ENCODE measurements at places on chromosomes 11 and 22.

DNA sequence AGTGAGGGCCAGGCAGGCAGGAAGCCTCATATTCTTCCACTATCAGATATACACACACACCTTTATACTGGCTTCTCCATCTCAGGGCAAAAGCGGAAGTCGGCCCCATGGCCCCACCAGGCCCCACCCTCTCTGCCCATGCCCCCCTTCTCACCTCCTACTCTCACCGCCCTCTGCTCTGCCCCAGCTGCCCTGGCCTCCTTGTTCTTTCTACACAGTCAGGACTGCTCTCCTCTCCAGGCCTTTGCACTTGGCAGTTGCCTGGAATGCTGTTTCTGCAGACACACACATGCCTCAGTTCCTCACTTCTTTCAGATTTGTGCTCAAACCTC is 25.3 kb downstream of the OTOG start:
- DNase-seq: no peak

GRCh38 chr11:68337399-68337835 is 25.0 kb downstream of the LRP5 start:
- no peak for DNase-seq

DNA sequence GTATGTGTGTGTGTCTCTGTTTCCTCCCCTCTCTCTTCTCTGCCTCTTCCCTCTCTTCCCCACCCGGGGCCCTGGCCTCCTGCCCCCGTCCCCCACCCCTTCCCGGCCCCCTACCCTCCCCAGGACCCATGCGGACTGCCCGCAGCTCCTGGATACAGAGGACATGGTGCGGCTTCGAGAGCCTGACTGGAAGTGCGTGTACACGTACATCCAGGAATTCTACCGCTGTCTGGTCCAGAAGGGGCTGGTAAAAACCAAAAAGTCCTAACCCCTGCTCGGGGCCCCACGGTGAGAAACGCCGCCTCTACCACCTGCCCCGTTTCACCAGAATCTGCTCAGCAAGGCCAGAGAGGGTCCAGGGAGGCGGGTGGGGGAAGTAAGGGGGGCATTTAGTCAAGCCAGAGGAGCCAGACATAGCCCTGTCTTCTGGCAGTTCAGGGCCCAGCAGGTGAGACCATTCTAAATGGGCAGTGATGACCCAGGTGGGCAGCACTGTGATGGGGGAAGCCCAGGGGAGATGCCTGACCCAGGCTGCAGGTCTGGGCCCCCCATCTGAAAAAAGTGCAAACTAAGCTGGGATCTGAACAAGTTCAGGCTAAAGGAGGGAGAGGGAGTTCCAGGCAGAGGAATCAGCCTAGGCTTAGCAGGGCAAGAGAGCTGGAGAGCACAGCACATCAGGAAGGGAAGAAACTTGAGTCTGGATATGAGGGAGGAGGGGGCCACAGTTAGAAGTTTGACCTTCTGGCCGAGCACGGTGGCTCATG is 6.4 kb downstream of the SELENOM start:
- DNase-seq: no peak

DNA sequence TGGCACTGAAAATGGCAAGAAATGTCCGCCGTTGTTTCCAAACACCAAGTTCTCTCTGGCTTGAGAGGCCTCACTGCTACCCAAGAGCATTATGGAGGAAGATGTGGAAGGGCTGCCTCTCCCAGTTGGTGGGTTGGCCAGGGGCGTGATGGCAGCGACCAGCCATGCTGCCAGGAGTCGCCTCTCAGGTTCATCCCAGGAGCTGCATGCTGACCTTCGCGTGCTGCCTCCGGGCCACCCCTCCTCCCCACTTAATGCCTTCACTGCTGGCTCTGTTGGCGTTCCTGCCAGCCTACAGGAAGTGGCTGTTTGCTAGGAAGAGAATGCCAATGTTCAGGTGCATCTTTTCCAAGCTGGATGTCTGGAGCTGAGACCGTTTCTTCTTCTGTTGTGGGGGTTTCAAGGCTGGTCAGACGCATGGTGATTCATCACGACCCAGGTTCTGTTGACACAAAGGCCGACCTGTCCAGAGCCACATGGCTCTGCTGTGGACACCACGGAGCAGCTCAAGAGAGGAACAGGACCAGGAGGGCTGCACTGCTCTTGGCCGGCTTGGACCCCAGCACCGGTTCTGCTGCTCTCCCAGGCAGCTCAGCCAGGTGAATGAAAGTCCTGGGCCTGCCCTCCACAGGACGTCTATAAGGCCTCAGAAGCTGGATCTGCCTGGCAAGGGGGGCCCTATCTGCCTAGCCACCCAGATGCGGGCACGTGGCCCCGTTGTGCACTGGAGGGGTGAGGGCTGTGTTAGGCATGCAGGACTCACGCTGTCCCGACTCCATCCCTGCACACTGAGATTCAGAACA is 25.1 kb downstream of the TBX1 start:
- no peak for DNase-seq

DNA sequence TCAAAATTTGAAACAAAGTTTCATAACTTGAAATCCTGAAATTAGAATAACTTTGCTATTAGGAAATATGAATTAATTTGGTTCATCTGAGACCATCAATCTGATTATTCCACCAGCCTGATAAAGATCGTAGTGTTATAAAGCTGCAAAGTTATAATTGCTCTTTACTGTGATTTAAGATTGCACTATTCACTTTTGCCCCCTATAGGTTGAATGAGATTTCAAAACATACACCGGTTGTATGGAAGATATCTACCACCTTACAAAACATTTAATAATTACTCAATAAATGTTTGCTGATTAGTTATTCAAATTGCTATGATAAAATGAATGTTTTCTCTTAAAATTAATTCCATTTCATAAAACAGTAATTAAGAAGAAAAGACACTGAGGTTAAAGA is 26.1 kb downstream of the APIP start:
- no peak for DNase-seq

GRCh38 chr11:78145511-78146025 is 6.1 kb upstream of the ALG8 start:
- no peak for DNase-seq

DNA sequence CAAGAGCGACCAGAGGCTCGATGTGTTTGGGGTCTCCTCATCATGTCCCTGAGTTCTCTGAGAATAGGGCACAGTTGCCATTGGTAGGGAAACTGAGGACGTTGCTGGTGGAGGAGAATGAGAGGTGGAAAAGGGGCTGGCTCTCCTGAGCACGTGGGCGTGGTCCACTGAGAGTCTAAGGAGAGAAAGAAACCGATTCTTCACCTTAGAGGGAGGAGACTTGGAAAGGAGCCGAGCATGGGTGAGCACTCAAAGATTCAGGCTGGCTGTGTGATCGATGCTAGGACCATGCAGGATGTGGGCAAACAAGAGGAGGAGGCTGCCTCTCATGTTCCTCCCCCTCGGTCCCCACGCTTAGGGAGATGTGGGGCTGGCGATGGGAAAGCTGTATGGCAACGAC is 19.8 kb upstream of the TLCD5 start:
- no peak for DNase-seq

DNA sequence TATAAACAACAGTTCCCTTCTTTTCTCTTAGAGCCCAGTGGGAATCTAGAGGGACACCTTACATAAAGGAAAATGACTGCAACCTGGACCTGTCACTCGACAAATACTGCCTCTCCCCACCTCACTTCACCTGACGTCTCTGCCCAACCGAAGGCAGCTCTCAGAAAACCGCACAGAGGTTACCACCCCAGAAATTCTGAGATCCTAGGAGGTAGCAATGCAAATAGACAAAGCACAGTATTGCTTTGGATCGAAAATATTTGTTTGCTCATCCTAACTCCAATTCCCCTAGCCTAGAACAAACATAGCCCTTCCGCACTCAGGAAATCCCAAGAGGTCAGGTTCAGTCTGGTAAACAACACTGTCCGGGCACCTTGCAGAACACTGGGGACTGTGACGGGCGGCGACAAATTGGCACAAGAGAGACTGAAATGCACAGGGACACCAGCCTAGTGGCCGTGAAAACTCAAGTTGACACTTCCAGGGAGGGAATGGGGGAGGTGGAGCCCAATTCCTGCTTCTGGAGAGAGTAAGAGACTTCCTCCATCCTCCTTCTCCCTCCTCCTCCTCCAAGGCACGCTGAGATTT is 420 bp upstream of the TRIM44 start:
- no peak for DNase-seq

DNA sequence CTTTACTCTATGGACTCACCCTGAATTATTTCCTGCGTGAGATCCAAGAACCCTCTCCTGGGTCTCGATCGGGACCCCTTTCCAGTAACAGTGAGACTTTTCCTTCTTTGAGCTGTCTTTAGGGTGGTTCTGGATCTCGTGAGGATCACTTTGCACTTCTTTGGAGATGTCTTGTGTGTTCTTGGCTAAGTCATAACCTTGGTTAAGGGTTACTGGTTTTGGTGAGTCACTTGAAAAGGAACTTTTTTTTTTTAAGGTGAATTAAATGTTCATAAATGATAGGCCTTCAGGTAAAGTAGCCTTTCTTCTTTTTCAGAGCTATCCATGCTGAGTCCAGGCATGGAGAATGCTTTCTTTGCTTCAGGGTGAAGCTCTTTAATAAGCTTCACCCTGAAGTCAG is 19.4 kb upstream of the GSTP1 start:
- no peak for DNase-seq

DNA sequence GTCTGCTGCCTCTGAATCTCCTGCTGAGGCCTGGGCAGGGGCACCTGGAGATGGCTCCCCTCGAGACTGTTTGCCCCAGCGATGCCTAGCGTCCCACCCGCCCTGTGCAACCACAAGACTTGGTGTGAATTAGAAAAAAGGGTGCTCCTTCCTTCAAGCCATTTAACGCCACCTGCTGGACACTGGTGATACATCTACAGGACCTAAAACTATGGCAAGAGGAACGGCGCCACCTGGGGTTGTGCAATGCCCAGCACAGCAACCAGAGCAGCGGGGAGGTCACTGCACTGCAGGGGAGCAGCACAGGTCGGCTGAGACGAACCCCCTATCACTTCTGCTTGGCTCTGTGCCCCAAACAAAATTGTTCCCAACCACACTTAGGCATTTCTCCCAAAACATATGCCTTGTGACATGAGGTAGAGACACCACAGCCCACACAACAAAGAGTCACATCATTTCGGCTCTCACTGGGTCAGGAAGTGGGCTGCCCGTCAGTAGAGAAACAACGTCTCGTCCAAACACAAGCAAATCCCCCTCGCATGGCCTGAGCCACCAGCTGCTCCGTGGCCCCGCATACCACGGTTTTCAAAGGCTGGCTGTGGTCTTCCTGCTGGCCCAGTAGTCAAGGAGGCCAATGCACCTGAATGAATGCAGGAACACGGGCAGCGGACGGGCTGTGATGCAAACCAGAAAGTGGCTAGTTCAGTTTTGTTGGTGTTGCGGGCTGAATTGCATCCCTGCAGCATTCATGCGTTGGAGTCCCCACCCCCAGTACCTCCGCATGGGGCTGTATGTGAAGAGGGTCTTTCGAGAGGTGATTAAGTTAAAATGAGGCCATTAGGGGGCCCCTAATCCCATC is 171.9 kb downstream of the SHANK2 start:
- DNase-seq: no peak

GRCh38 chr11:128026596-128026995 is 560.8 kb downstream of the ETS1 start:
- no peak for DNase-seq

DNA sequence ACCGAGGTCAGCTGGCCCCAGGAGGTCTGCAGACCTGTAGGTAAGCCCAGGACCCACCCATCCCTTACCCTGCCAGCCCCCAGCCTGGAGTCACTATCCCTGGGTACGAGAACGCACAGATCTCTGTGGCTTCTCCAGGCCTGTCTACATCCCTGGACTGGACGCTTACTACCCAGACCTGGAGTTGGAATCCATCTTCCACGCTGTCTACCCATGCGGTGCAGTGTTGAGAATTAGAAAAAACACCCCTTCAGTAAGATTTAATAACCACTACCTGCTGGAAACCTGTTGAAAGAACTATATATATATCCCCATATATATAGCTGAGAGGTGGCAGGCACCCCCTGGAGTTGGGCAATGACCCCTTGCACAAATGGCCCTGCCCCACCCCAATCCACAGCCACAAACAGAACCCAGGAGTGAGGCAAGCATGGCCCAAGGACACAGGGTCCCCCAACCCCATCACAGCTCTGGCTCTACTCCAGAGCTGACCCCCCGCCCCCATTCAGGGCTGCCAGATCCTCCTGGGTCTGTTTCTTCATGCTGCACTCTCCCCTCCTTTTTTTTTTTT is 17.7 kb upstream of the RGL4 start:
- no peak for DNase-seq

GRCh38 chr11:64233913-64234586 is at the start of gene VEGFB:
VEGFB (plus strand) TSS chr11:64234584; CDS start chr11:64234834, 250 bp downstream.
- DNase-seq: no peak

- DNase-seq: no peak
These were observed 27.9 kb downstream of the NAV2 start for GRCh38 chr11:19740586-19740985.

DNA sequence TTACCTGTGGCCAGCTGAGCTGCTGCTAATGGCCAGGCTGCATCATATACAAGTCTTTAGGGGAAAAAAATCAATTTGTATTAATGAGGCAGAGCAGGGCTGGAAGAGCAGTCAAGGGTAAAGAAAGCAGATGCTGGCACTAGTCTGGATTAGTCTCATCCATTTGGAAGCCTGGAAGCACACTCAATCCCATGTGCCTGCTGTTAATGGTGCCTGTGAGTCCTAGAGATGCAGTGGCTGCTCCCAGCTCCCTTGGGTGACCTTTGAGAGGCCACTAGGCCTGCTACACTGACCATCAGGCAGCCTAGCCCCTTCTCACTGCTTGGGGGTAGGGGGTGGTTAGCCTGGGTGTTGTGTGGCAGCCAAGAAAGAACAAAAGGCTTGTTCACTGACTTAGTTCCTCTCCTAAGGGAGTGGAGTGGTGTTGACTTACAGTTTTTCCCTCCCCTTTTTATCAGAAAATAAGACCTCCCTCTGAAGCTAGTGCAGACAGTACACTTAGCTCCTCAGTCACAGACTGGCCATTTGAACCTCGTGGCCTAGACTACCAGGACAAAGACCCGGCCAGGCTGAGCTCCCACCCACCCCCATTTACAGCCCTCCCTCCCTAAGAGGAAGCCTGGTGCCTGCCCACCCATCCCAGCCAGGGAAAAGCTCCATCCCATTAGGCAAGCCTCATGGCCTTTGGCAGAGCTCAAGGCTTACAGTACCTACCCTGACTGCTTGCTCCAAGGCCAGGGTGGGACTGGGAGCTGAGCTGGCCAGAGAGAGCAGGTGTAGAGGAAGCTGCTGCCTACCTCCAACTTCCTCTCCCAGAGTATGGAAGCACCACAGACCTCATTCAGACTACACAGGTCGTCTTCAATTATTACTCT is 7.8 kb downstream of the PIK3IP1 start:
- DNase-seq: no peak

- DNase-seq: no peak
These were observed 35.3 kb downstream of the LDHAL6A start for GRCh38 chr11:18490736-18491485.
